ENCODE measurements at places on chromosomes 7 and 10.

DNA sequence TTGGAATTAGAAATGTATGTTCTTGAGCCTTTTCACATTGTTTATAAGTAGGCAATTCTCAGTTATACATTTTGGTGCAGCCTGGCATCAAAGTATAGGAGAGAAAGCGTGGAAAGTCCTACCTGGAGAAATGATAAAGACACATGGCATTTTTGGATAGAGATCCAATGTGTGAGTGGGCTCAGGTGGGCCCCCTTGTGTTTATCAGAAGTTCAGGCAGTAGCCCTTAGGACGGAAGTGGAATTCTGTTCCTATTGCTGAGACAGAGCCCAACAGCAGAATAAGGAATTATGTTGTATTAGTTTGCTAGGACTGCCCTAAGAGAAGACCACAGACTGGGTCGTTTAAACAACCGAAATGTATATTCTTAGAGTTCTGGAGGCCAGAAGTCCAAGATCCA lies 85.2 kb upstream of the AMPH start:
- DNase-seq: no peak

DNA sequence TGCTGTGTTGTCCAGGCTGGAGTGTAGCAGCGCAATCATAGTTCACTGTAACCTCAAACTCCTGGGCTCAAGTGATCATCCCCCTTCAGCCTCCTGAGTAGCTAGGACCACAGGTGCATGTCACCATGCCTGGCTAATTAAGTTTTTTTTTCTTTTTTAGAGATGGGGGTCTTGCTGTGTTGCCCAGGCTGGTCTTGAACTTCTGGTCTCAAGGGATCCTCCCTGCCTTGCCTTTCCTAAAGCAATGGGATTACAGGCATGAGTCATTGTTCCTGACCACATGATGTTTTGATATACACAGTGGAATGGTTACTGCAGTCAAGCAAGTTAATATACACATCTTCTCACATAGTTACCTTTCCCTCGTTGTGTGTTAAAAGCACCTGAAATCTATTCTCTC lies 140.3 kb downstream of the GPR85 start:
- DNase-seq: no peak

DNA sequence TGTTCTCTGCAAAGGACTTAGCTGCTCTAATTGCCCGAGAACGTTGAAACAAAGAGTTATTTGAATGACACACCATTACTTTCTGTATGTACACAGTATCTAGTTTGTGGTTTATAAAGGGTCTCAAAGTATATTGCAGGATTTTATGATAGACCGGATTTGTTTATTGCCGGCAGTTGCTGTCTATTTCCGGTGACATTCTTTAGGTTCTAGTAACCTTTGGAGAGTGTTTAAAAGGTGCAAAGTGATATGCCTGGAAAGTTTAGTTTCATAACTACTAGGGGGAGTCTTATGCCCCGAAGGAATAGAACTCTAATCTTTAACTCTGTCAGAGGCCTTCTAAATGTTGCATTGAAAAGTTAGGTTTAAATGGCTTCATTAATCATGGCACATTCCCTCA lies 63.8 kb downstream of the PAPSS2 start:
- no peak for DNase-seq

DNA sequence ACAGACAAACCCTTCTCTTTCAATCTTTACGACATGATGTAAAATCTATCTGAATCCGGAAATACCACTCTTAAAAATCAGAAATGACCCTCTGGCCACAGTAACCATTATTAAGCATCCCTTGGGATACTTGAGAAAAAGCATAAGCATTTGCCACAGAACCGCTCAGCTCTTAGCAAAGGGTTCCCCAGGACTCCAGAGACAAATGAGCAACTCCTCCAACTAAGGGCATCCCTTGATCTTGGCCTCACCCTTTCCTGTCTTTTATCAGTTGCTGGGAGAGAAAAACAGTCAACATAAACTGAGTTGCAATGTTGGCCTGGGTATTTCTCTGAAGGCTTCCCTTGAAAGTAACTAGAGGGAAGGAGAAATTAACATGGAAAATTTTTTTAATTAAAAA lies 3.5 kb downstream of the PDLIM1 start:
- DNase-seq: no peak

DNA sequence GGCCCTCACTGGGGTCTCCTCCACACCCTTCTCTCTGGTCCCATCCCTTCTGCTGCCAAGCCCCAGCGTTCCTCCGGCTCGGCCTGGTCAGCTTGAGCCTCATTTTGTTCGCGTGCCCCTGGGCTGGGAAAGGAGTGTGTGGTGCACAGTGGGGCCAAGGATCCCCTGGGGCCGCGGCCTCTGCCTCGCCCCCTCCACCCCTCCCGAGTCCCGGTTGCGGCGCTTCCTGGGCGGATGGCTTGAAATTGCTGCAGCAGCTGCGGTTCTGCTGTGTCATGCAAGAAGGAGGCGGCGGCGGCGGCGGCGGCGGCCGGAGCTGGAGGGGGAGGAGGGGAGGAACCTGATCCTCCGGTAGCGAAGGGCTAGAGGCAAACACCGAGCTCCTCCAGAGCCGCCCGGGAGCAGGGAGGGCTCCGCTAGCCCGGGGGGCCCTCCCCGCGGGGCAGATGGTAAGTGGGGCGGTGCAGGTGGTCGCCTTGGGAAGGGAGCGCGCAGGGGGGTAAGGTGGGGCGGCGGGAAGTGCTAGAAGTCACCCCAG lies 217.8 kb upstream of the MKLN1 start:
- DNase-seq: peak; percentile 68

- no peak for DNase-seq
These were observed 209.8 kb upstream of the RHOBTB1 start for GRCh38 chr10:61153771-61154170.

GRCh38 chr10:110609605-110610004 lies 34.5 kb upstream of the RBM20 start:
- no peak for DNase-seq

GRCh38 chr10:86583983-86584382 lies 62.4 kb upstream of the WAPL start:
- DNase-seq: no peak

- DNase-seq: no peak
These were observed 239.0 kb downstream of the PHTF2 start for GRCh38 chr7:78037603-78038002.

GRCh38 chr7:139855498-139856270 lies 26.6 kb downstream of the TBXAS1 start:
- no peak for DNase-seq

- DNase-seq: no peak
These were observed 77.2 kb downstream of the EXOC4 start for GRCh38 chr7:133330085-133330484.

DNA sequence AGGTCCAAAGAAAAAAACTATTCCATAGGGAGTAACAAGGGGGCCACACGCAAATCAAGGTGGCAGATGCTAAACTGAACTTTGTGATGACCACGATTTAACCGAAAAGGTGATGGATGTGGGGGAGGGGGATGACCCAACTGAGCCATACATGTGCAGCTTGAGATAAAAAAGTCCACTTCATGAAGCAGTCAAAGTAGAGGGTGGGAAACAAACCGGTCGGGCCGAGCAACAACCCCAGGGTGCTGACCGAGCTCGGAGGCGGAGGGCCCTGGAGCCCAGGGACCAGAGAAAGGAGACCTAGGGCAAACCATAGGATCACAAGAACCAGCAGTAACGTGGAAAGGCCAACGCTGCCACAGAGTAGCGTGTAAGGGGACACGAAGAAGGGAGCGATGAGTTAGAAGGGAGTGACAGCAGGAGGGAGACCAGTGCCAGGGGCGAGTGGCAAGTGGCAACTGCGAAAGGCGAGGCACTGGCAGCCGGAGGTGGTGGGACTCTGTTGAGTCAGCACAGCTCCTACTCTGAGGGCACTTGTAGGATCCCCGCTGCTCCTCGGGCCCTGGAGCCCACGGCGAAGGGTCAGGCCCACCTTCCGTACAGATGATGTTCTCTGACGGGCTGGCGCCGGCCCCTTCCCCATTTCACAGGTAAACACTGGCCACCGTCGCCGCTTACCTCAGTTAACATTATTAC lies 540 bp downstream of the SNX13 start:
- DNase-seq: peak; percentile 33

DNA sequence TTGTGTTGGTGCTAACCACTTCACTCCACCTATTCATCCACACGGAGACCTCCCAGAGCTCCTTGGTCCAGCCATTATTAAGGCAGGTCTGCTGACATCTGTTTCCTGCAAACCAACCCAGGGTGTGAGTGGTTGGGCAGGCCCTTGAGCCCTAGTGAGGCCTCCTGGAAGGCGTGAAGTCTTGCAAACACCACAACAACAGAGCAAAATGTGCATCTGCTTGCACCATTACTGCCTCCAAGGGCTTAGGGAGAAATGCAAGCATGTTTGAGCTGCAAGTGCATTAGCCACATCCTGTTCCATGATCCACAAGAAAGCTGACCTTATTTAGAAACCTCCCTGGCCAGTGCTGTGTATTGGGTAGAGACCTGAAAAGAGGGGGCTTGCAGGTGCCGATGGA lies 325.5 kb downstream of the GRID1 start:
- no peak for DNase-seq

DNA sequence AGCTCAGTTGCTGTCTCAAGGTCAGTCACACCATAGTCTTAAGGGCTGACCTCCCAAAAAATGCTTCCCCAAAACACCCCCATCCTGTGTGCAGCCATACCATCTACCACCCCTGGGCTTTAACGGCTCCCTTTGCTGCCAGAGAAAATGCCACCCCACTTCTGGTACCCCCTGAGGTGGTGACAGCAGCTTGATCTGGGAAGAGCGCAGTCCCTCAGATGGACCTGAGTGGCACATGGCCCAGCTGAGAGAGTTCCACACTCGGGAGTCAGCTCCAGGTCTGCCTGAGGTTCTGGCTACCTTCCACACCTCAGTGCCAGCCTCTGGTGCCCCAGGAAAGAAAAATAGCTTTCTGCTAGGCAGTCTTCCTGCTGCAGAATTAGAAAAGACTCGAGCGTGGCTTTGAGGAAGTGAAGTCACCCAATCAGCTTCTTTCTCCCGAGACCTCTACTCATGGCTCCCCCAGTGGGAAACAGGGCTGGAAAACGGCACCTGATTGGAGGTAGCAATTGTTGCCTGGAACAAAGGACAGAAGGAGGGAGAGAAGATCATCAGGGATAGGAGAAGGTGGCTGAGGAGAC lies 151.7 kb downstream of the ARHGAP21 start:
- DNase-seq: no peak

GRCh38 chr10:122279725-122280141 lies 8.6 kb downstream of the BTBD16 start:
- no peak for DNase-seq

- no peak for DNase-seq
These were observed 126.6 kb upstream of the LSM8 start for GRCh38 chr7:118057404-118057803.

DNA sequence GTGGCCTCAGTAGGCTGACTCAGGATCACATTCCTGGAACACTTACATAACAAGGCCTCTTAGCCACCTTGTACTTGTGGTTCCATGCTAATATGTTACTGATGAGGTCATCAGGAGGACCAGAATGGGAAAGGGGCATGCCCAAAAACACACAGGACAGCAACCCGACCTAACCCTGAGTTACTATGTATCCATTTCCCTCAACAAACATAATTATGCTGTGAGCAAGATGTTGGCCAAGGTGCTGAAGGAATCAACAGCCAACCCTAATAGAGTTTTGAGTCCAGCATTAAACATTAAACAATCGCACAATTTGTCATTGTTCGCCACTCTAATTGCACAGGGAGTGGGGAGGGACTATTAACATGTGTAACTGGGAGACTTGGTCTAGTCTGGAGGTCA lies 129.4 kb downstream of the PLPP4 start:
- DNase-seq: no peak

GRCh38 chr10:103605359-103606096 lies 112.0 kb downstream of the NEURL1 start:
- peak; percentile 30 for DNase-seq

DNA sequence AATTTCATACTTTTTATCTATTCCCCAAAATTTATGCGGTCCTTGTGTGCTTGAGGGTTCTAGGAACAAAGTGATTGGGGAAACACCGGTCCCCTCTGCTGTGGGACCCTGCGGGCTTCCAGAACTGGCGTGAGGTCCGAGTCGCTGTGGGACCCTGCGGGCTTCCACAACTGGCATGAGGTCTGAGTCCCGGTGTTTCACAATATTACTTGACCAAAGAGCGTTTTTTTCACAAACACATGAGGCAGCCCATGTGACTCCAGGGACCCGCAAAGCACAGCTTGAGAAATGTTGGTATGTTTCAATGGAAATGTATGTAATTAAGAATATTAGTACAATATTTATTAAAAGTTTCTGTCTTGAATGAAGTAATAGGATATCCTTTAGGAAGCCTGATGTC lies 212.2 kb downstream of the MGMT start:
- DNase-seq: no peak

DNA sequence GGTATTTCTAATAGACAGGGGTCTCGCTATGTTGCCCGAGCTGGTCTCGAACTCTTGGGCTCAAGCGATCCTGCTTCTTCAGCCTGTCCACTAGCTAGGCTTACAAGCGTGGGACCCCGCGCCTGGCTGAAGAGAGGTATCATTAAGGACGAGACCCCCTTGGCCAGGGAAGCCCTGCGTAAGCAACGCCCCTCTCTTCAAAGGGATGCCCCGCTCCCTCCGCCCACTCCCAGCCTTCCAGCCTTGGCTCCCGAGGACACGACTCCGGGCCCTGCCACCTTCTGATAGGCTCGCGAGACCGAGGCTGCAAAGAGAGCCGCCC lies 220 bp upstream of the ZKSCAN5 start:
- DNase-seq: no peak

DNA sequence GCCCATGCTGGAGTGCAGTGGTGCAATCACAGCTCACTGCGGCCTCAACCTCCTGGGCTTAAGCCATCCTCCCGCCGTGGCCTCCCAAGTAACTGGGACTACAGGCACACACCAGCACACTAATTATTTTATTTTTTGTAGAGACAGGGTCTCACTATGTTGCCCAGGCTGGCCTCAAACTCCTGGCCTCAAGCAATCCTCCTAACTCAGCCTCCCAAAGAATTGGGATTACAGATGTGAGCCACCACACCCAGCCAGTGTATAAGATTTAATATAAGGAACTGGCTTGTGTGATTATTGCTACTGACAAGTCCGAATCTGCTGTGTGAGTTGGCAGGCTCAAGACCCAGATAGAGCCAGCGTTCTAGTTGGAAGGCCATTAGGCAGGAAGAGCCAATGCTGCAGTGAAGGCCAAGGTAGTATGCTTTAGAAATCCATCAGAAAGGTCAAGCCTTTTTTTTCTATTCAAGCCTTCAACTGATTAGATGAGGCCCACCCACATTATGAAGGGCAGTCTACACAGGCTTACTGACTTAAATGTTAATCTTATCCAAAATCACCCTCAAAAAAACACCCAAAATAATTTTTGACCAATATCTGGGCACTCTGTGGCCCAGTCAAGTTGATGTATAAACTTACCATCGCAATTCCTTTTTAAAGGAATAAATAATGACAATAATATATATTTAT lies 19.4 kb downstream of the TRIM4 start:
- DNase-seq: no peak

DNA sequence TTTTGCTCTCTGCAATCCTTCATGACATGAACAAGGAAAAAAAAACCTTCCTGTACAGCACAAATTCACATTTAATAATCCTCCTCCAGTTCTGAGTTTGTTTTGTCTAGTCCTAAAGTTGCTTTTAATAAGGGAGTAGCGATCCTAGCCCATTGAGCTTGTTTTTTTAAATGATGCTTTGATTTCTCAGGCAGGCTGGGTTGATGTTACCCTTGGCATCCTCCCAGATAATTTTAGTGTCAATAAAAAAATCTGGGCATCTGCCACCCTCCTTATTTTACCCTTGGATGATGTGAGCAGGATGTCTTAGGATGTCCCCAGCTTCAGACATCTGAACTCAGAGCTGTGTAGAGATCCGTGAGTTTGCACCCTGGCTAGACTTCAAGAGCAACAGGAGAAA lies 33.9 kb upstream of the PROSER2 start:
- DNase-seq: no peak

Measured in effector memory CD4-positive, alpha-beta T cell (primary cell).